Fibroblast of villous mesenchyme (primary cell): ENCODE measurements at places on chromosomes 16 and 17. TPM values are rescaled to one million over a fixed set of nuclear protein-coding genes. Genes with fewer than 3 reads are reported as not detected.

Gene PIK3R5
- total RNA-seq = under 0.01 TPM in 1 of 2 replicates, not detected in the other

Gene MYL4
- total RNA-seq = not detected in 2 replicates

Gene DPEP1
- total RNA-seq = not detected in 2 replicates

- no peak for DNase-seq
Measured at GRCh38 chr16:52652033-52652432, 105.1 kb upstream of the TOX3 start.

Gene MLKL
- 8.7 and 14.2 TPM in 2 replicates for total RNA-seq

Gene TBC1D28
- total RNA-seq = not detected in 2 replicates

DNA sequence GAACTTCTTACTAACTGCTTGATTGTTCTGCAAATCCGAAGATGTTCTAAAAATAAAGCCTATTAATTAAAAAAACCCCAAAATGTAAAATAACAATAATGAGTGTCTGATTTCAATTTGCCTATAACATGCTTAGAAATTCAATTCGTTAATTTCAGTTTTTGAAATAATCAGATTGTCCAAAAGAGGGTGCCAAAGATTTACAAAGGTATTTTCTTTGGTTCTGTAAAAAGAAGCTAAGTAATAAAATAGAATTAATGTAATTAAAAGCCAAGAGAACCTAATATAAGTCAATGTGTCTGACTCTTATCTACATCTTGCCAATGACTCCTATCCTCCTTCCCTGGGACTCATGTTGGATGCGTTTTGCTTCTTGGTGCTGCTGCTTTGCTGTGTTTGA is 75.0 kb upstream of the CPHXL start:
- no peak for DNase-seq

GRCh38 chr17:74372426-74372825 is 5.1 kb downstream of the GPR142 start:
- no peak for DNase-seq

Gene HSD17B2
- 8.7 and 9.5 TPM in 2 replicates for total RNA-seq

GRCh38 chr17:6257336-6257735 is 177.6 kb downstream of the AIPL1 start:
- peak; percentile 25 for DNase-seq

DNA sequence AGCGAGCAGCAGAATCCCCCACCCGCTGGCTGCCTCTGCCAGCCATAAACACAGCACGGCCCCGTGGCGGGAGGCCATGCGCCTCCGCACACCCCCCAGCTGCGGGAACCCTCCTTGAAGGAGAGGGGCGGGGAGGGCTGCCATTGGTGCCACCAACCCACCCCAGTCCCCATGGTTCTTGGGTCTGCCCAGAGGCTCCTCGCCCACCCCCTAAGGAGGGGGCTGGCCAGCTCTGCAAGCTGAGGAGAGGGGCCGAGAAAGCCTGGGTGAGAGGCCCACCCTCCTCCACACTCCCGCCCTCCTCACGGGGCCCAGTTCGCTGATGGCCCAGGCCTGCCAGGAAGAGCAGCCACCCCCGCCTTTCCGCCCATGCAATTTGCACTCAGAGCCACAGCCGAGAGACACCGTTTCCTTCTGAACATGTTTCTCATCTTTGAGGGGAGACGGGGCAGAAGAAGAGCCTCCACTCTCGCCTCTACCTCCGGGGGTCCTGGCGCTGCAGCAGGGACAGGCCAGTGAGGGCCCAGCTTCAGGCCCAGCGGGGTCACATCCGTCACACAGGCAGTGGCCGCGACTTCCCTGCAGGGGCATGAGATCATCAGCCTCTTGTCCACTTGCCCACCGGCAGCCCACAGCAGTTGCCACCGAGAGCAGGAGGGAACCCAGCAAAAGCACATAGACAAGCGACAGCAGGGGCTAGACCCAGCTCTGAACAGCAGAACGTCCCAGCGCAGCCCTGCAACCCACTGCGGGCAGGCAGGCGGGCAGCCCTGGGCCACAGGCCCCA is 23.0 kb downstream of the KATNB1 start:
- no peak for DNase-seq
